ENCODE measurements at places on chromosomes 2 and 18.

- no peak for DNase-seq
Measured at GRCh38 chr2:10385933-10386773, 62.0 kb downstream of the ODC1 start.

DNA sequence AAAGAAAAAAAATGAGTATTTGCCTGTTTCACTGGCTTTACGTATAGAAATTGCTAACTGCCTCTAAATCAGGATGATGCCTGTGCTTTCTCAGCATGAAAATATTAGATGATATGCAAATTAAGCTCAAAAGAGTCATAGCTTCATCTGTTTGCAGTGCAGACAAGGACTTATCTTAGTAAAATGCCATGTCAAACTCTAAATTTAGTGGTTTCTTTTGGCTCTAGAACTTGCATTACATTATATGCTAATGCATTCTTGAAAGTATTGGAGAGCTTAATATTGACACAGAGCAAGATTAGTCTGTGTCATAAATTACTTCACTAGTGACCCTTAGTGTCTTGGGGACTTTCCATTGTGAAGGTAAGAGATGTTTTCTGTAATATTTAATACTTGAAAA lies 1109.1 kb upstream of the NRXN1 start:
- no peak for DNase-seq

DNA sequence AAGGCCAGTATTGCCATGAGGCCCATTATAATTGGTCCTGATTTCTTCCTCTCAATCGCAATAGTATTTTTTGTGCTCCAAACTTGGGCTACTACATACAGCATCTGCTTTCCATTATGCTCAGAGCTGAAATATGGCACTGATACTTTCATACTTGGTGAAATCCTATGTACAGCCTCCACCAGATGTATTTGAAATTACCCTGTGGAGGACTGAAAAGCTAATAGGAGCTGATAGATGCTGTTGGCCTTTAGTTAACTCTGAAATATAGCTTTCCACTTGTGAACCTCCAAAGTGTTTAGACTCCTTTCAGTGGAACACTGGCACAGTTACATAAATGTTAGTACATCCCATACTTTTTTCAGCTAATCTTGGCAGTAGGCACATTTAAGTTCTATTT lies 205.7 kb downstream of the NEDD4L start:
- no peak for DNase-seq

DNA sequence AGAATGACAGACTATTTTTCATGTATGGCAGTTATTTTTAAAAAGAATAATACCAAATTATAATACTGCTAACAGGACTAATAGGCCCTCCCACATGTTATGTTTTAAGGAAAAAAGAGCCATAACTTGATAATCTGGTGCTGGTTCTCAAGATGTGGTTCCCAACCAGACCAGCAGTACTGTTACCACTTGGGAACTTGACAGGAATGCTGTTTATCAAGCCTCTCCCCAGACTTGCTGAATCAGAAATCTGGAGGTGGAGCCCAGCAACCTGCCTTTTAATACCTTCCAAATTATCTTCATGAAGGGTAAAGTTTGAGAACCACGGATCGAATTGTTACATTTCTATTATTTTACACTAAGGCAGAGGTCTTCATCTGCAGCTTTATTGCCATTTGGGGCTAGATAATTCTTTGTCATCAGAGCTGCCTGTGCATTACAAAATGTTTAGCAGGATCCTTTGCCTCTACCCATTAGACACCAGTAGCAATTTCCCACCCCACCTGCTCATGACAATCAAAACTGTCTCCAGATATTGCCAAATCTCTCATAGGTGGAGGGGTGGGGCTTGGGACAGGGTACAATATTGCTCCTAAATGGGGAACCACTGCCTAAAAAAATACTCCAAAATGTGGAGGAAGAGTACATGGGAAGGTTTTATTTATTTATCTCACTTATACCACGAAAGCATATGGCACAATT lies 629.6 kb downstream of the ARHGAP15 start:
- no peak for DNase-seq

DNA sequence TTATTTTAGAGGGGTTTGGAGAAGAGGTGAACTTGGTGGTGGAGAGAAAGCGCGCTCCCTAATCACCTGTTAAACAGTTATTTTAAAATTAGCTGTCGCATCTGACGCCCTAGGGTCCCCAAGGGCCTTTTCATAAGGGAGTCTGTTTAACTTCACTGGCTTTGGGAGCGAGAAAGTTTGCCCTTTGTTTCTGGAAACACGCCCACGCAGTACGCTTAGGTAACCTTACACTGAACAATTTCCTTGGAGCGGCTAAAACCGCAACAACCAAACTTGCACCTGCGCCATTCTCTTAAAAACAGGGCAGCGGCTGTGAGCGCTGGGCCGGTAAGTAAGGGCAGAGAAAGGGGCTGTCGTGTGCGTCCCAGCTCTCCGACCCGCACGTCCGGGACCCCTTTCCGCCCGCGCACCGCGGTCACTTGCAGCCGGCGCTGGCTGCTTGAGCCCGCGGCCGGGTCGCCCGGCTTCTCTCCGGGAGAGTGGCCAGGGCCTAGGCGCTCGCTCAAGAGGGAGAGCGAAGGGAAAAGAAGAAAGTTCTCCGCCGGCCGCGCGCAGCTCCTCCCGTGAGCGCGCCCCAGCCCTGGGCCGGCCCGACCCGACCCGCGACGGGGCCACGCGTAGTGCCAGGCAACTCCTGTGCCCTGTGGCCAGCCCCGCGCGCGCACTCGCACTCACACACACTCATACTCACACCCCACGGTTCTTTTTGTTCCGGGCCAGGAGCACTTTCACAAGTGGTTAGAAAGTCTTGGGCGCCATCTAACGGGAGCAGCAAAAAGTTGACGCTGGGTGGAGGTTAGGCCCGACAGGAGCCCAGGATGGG lies 19.2 kb downstream of the POU3F3 start:
- DNase-seq: no peak

DNA sequence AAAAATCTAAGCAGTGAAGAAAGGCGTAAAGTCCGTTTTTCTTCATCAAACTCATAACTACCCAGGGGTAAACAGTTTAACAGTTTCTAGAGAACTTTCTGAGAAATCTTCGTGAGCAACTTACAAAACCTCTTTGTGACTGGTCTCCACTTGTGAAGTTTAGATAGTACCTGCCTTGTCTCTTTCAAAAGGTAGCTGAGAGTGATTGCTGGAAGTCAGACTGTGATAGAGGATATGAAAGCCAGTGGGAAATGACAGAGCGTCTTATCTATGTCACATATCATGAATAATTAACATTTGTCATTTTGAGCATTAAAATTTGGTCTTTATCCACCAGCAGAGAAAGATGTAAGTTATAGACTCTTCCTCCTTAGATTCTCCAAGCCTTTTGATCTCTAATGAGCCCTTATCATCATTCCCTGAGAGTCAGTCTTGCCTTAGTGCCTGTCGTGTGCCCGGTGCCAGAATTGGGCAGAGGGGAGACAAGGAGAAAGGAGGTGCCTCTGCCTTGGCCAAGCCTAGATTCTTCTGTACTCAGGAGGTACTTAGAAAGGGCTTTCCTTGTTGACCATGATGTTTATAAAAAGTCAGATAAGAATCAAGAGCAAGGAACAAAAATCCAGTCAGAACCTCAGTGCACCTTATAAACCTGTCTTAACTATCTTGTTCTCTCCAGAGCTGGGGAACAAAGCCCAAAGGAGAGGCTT lies 205.1 kb upstream of the EPAS1 start:
- no peak for DNase-seq

GRCh38 chr2:180240774-180241173 lies 233.7 kb upstream of the CWC22 start:
- no peak for DNase-seq

DNA sequence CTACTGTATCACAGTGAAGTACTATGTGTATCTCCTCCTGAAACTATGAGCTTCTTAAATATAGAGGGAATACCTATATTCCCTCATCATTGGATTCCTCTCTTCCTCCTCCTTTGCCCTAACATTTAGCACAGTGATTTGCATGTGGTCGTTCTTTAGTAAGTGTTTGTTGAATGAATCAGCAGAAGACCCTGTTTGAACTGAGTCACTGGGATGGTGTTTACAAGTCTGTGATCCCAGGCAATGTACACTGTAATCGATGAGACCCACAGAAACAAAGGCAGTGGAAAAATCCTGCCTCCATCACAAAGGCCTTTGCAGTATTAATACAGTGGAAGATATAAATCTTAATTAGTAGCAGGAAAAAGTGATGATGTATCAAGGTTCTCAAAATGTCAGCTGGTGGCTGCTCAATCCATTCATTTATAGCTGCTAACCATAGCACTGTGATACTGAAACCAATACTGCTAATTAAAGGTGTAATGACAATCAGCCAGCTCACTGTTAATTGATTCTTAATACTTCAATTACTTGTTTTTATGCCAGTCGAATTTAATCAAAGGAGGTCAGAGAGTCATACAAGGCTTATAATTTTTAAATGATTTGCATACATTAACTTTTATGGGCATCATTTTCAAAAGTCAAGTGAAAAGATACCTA lies 20.8 kb upstream of the MYO3B start:
- no peak for DNase-seq

DNA sequence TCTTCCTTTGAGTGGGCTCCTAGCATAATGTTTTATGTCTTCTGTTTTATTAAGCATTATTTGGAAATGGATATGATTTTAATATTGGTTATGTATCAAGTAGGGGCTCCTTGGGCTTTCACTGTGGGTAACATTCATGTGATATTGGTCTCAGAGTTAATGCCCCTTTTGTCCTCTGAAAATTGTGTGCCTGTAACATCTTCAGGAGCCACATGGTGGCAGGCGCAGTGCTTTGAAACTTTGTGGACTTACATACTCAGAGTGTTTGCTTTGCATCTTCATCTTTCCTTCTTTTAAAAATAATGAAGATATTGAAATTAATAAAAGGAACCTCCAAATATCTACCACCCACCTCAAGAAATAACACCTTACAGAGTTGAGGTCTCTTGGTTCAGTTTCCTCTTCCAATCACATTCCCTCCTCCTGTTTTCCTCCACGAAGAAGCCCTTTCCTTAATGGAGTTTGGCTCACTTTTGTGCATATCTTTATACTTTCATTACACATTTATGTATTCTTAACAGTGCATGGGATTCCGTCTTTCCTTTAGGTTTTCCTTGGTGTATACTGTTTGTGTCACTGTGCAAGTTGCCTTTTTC lies 73.5 kb downstream of the LIMS1 start:
- DNase-seq: no peak

DNA sequence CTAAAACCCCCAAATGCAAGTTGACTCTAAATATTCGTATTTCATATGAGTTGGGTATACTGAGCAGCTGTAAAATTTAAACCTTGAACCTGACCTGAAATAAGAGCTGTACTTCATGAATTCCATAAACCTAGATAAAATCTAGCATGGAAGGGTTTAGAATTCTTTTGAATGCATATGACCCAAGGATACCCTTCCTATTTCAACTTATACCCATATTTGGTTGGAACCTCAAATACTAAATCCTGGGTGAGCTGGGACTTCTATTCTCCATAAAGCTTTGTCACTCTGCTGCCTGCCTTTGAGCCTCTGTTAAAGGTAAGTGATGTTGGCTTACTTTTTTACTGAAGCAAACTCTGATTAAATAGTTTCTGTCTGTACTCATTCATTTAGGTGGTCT lies 994.6 kb downstream of the SUCLG1 start:
- no peak for DNase-seq

DNA sequence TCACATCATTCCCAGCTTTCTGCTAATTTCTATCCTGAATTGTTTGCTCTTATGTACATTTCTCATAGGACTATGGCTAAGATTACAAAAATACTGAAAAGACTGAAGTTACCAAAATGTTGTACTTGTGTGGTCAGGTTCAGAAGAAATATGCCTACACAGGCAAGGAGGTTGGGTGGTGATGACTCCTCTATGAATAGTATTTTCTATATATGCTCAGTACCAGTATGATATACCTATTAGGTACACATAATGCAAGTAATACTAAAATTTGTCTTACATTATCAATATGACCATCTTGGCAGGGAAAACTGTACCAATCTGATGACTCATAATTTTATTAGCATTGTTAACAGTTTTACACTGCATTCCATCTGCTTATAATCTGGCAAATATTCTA lies 12.2 kb upstream of the ORC2 start:
- no peak for DNase-seq

Measured in NCI-H1417 treated with DMSO at 0.1 percent for 48 hours (cell line).